Placental epithelial cell (primary cell): ENCODE measurements at places on chromosomes 6 and 20. TPM values are rescaled to one million over a fixed set of nuclear protein-coding genes. Genes with fewer than 3 reads are reported as not detected.

Gene MOG
- total RNA-seq, result not detected in 2 replicates

Gene ENPP4
- total RNA-seq, result under 0.01 and 0.11 TPM in 2 replicates

Gene SYTL3
- 11.8 and 13.2 TPM in 2 replicates for total RNA-seq

Gene SNAP25
- total RNA-seq, result not detected in 2 replicates

Gene HACE1
- 8.7 and 15.7 TPM in 2 replicates for total RNA-seq

Gene GTSF1L
- not detected in 2 replicates for total RNA-seq

Gene JPH2
- 132 and 155 TPM in 2 replicates for total RNA-seq

Gene CST7
- not detected in 2 replicates for total RNA-seq

Gene PKHD1
- 0.11 and 0.79 TPM in 2 replicates for total RNA-seq

Gene CYP39A1
- 0.22 and 0.79 TPM in 2 replicates for total RNA-seq

Gene POFUT1
- 34.5 and 38.6 TPM in 2 replicates for total RNA-seq

Gene CST2
- total RNA-seq, result not detected in 2 replicates

Gene CRISP3
- not detected in 2 replicates for total RNA-seq

Gene BPIFA1
- not detected in 2 replicates for total RNA-seq

Gene RIMS4
- under 0.01 TPM in 1 of 2 replicates, not detected in the other for total RNA-seq

Gene CLDN20
- total RNA-seq, result not detected in 2 replicates

Gene TFAP2C
- total RNA-seq, result 39.7 and 46.0 TPM in 2 replicates

Gene HNF4A
- total RNA-seq, result not detected in 2 replicates

Gene TBXT
- not detected in 2 replicates for total RNA-seq

Gene FOXP4
- total RNA-seq, result 3.5 and 4.6 TPM in 2 replicates

Gene ZSCAN26
- 13.0 and 14.7 TPM in 2 replicates for total RNA-seq

Gene LPA
- total RNA-seq, result not detected in 2 replicates

Gene SDC4
- 206 and 382 TPM in 2 replicates for total RNA-seq

Gene TCF21
- total RNA-seq, result not detected in 2 replicates
